ENCODE measurements at places on chromosomes 3 and 15. TPM values are rescaled to one million over a fixed set of nuclear protein-coding genes. Genes with fewer than 3 reads are reported as not detected.

GRCh38 chr15:47897525-47897924 is 180.2 kb downstream of the SEMA6D start:
- no peaks in the 10 kb centered on the region for H3K36me3 ChIP-seq
- H3K27me3 ChIP-seq = no peaks in the 10 kb centered on the region
- DNase-seq = no peak
- H3K4me3 ChIP-seq = no peak overlapping the region
- no peaks in the 10 kb centered on the region for H3K4me1 ChIP-seq

DNA sequence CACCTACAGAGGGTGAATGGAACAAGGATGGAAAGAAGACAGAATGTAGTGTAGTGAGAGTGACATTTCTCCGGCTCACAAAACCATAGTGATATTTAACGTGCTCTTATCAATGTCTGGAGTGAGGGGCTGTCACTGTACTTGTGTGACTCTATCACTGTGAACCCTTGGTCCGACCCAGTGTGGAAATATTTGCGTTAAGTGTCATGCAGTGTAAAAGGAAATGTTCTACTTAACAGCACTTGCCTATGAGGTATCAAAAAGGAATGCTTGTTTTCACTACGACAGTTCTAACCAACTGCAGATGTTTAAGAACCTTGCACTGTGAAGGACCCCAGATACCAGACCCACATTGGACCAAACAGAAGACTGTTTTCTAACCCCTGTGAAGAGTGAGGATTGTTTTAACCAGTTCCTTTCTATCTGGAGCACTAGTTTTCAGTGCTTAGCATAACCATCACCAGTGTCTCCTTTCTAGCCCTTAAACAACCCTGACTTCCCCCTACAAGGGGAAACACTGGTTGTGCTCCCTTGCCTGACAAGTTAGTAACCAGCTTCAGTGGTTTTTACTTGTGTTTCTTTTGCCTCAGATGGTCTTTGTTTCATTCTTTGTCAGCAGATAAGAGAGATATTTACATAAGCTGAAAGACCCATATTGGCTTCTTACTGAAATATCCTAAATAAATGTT is 144.7 kb upstream of the ABHD17C start:
- no peak for DNase-seq
- no peaks in the 10 kb centered on the region for H3K36me3 ChIP-seq
- no peaks in the 10 kb centered on the region for H3K27me3 ChIP-seq

CCDC33 gene
- total RNA-seq = not detected

- peaks cover 7% of the 10 kb centered on the region for H3K27me3 ChIP-seq
- no peaks in the 10 kb centered on the region for H3K4me1 ChIP-seq
- DNase-seq = no peak
- H3K36me3 ChIP-seq = no peaks in the 10 kb centered on the region
- no peak overlapping the region for H3K4me3 ChIP-seq
- H3K27ac ChIP-seq = no peak overlapping the region
These were observed 116.9 kb downstream of the DCLK3 start for GRCh38 chr3:36647423-36647853.

GRCh38 chr3:32104492-32104891 is 1.9 kb upstream of the GPD1L start:
- H3K4me3 ChIP-seq = no peak overlapping the region
- no peaks in the 10 kb centered on the region for H3K27me3 ChIP-seq
- no peak for DNase-seq

Measured in B cell (primary cell).